Natural killer cell treated with Interleukin-12 subunit alpha and Interleukin-12 subunit beta and Interleukin-15 and Interleukin-18, amount 100 ng/mL, for 72 hours (primary cell): ENCODE measurements at places on chromosomes 5 and 9. TPM values are rescaled to one million over a fixed set of nuclear protein-coding genes. Genes with fewer than 3 reads are reported as not detected.

Gene MOB3B
- 0.11 TPM for total RNA-seq

Gene ANKRD33B
- 18.9 TPM for total RNA-seq

Gene OBP2B
- not detected for total RNA-seq

Gene ANKS6
- 18.5 TPM for total RNA-seq

GRCh38 chr5:111535879-111536549 lies 23.7 kb upstream of the STARD4 start:
- no peak overlapping the region for H3K4me3 ChIP-seq
- H3K27ac ChIP-seq = no peak overlapping the region
- no peaks in the 10 kb centered on the region for H3K4me1 ChIP-seq
- no peak for DNase-seq

DNA sequence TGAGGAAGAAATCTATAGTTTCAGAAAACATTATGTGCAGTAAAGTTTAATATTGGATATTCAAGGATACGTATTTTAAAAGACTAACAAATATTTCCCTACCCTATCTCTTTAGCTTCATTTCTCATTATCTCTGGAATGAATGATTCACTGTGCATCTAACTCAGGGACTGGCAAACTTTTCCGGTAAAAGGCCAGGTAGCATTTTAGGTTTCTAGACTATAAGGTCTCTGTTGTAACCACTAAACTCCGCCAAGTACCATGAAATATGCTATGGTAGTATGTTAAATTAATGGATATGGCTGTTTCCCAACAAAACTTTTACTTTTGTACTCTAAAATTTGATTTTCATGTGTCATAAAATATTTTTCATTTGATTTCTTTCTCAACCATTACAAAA lies 13.2 kb downstream of the FEM1C start:
- H3K27me3 ChIP-seq = no peaks in the 10 kb centered on the region
- H3K36me3 ChIP-seq = peaks cover 32% of the 10 kb centered on the region
- H3K4me3 ChIP-seq = no peak overlapping the region
- no peak overlapping the region for H3K27ac ChIP-seq
- DNase-seq = no peak

DNA sequence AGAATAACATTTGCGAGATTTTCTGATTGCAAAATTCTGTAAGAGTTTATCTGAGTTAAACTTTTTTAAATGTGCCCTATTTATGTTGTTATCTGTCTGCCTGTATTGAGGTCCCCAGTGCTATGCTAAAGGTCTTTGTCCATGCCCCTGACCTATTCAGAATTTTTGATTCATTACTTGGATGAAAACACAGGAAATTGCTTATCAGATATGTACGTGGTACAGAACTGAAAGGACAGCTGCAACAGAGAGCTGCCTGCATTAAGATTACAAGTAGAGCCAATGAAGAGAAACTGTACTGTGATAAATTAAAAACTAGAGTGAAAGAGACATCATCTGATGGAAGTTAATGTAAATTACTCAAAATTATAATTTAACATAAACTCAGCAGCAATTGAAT lies 408.8 kb downstream of the ADGRV1 start:
- peaks cover 2% of the 10 kb centered on the region for H3K36me3 ChIP-seq
- peaks cover 24% of the 10 kb centered on the region for H3K27me3 ChIP-seq
- no peak for DNase-seq
- H3K27ac ChIP-seq = no peak overlapping the region

GRCh38 chr5:131068893-131069643 lies 96.0 kb downstream of the HINT1 start:
- peaks cover 11% of the 10 kb centered on the region for H3K36me3 ChIP-seq
- H3K4me1 ChIP-seq = peaks cover 47% of the 10 kb centered on the region

- no peak overlapping the region for H3K27ac ChIP-seq
- no peaks in the 10 kb centered on the region for H3K27me3 ChIP-seq
- H3K4me3 ChIP-seq = no peak overlapping the region
- no peaks in the 10 kb centered on the region for H3K4me1 ChIP-seq
- no peaks in the 10 kb centered on the region for H3K36me3 ChIP-seq
These were observed 83.0 kb downstream of the GRIA1 start for GRCh38 chr5:153573326-153574033.

DNA sequence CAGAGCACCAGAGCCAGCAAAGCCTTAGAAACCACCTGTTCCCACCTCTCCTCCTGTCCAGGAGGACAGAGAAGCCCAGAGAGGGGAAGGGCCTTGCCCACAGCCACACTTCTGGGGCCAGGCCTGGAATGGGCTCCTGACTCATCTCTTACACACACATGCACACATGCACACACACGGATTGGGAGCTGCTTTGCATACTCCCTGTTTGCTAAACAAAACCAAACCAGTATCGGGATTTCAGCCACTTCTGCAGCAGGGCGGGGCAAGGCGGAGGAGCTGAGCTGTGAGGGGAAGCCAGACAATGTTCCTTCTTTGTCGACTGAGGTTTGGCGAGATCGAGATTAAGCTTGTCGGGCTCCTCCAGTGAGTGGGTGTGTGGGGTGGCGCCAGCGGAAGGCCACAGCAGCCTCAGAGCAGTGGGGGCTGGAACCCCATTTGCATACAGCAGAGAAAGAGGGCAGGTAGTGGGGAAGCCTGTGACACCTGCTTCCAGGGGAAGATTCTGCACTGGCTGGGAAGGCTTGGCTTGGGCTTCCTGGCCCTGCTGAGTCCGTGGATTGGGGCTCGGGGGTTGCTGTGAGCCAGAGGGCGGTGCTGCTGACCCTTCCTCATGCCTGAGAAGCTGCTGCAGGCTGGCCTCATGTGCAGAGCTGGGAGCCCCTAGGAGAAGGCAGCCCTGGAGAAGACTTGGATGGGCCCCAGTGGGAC lies 16.1 kb downstream of the GFI1B start:
- H3K27me3 ChIP-seq = no peaks in the 10 kb centered on the region
- peak overlapping the region; percentile 54 for H3K4me3 ChIP-seq
- peaks cover 33% of the 10 kb centered on the region for H3K4me1 ChIP-seq

DNA sequence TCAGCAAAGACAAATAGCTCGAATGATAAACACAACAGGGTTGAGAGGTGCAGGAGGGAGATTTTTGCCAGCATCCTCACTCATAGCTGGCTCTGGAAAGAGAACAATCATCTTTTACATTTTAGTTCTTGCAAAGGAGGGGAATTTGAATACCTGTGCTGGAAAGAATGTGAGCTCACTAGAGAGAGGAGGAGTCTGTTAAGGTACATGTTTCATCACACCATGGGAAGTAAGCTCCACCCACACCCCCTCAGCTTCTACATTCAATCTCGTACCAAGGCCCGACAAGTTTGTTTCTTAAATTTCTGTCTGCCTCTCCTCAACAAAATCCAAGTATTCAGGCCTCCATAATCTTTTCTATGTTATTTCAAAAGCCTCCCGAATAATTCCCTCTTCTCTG lies 254.6 kb downstream of the BRINP1 start:
- H3K27ac ChIP-seq = no peak overlapping the region
- DNase-seq = no peak

DNA sequence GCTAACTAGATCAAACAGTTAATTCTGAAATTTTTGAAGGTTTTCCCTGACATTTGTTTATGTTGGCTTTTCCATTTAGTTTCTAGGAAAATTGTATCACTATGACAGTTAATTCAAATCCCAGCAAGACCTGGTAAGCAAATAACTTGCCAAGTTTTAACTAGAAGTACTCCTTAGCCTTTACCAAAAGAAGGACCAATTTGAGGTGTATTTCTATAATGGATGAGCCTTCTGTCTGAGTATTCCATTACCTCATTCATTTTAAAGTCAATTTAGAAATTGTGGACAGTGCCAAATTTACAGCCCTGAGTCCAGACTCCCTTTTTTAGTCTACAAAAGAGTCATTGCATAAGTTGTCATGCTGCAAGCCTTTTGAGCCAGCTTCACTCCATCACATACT lies 687.6 kb downstream of the CETN3 start:
- H3K4me1 ChIP-seq = no peaks in the 10 kb centered on the region
- DNase-seq = no peak

- peaks cover 9% of the 10 kb centered on the region for H3K27me3 ChIP-seq
- no peak overlapping the region for H3K27ac ChIP-seq
- DNase-seq = no peak
These were observed 97.1 kb downstream of the UNC13B start for GRCh38 chr9:35258660-35259474.

DNA sequence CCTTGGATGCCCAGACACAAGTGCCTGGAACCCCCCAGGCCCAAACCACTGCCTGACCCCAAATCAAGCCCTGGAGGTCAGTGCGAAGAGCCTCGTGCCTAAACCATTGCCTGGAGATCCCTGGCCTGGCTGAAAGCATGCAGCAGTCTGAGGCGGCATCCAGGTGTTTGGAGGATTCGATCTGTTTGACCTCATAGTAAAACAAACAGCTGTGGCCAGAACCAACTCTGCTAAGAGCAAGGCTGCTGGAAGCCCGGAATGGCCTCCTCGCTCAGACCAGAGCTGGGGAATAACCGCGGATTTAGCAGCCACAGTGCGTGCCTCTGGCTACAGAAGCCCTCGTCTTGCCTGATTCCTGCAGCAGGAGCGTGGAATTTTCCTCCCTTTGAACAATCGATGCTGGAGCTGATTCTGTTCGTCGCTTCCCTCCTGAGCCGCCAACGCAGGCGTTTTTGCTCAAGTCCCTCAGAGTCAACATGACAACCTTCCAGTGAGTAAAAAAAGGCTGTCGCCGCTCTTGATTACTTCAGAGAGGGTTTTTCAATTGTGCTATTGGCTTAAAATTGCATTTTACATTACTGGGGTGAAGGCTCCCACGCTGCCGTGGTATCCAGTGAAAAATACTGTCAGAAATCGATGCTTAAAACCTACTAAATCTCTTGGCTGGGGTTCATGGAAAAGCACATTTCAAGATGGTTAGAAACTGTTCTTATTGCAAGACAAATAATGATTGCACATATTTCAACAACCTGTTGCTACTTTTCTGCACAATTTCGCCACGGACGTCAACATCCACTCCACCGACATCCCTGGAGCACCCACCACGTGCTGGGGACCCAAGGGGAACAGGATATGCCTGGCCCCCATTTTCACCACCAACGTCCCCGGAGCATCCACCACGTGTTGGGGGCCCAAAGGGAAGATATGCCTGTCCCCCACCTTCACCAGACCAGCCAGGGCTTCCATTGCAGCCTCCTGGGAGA lies 190.0 kb downstream of the OLFM1 start:
- H3K4me3 ChIP-seq = no peak overlapping the region
- H3K4me1 ChIP-seq = no peaks in the 10 kb centered on the region
- no peak for DNase-seq
- no peaks in the 10 kb centered on the region for H3K27me3 ChIP-seq
- H3K36me3 ChIP-seq = no peaks in the 10 kb centered on the region

DNA sequence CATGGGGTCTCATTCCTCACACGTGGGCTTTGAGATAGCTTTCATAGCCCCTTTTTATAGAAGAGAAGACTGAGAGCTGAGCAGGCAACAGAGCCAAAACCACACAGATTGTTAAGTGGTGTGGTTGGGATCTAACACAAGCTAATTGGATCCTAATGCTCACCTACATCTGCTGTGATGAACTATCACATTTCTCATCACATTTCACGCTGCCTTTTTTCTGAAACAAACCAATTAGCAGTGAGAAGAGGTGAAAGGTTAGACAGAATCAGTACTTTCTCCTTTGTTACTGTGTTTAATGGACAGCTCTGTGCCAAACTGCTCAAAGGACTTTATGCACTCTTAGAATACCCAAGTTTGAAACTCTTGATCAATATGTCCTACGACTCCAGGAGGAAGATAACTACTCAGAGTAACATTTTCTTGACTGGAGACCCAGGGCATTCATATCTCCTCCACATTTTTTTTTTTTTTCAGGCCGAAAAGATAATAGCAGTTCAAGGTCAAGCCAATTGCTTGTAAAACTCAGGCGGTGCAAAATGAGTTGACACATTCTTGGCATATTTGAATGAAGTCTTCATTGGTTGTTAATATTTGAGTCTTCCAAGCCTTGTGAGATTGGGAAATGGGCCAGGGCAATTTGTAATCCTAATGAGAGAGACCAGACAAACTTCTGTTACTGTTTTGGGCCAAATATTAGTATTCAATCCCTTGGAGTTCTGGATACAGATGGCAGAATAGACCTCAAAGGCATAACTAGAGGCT lies 138.4 kb downstream of the KCTD16 start:
- no peaks in the 10 kb centered on the region for H3K4me1 ChIP-seq
- no peaks in the 10 kb centered on the region for H3K27me3 ChIP-seq
- no peaks in the 10 kb centered on the region for H3K36me3 ChIP-seq
- H3K4me3 ChIP-seq = no peak overlapping the region
- DNase-seq = no peak
